Amniotic stem cell (primary cell): ENCODE measurements at places on chromosomes 7 and 10.

DNA sequence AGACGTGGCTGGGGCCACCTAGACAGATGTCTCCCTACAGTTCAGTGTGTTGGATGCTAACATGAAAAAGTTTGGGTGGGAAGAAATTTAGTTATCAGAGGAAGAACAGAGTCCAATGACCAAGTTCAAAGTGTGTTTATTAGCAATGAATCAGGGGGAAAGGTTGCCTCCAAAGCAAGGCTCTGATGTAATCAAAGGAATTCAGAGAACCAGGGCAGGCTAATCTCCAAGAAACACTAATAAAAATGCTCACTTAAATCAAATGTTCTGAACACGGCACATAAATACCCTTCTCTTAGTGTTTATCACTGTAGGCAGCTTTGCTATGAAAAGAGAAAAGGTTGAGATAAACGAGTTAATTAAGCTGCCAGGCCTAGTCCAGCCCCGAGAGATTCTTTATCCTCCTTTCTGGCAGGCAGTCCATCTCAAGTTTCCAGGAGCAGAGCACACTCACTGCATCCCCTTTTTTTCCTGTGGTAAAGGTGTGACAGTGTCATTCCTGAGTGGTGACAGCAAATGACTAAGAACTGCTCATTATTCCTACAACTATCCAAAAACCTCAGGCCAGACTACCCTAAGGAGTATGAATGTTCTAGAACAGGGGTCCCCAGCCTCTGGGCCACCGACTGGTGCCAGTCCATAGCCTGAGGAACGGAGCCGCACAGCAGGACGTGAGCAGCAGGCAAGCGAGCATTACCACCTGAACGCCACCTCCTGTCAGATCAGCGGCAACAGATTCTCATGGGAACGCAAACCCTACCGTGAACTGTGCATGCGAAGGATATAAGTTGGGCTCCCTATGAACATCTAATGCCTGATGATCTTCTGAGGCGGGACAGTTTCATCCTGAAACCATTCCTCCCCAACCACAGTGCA, 66.9 kb upstream of the FHIP2A start:
- no peak for DNase-seq

GRCh38 chr10:67971311-67971710, 86.9 kb downstream of the SIRT1 start:
- DNase-seq, result no peak

DNA sequence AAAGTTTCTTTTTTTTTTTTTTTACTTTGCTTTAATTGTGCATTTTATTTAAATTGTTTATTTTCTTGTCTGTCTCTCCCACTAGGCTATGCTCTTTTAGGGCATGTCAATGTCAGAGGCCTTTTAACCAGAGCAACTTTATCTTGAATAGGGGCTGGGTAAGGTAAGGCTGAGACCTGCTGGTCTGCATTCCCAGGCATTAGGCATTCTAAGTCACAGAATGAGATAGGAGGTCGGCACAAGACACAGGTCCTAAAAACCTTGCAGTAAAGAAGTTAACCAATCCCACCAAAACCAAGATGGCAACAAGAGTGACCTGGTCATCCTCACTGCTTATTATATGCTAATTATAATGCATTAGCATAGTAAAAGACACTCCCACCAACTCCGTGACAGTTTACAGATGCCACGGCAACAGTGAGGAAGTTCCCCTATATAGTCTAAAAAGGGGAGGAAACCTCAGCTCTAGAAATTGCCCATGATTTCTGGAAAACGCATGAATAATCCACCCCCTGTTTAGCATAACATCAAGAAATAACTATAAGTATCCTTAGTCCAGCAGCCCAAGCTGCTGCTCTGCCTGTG, 47.0 kb upstream of the FRMD4A start:
- no peak for DNase-seq

DNA sequence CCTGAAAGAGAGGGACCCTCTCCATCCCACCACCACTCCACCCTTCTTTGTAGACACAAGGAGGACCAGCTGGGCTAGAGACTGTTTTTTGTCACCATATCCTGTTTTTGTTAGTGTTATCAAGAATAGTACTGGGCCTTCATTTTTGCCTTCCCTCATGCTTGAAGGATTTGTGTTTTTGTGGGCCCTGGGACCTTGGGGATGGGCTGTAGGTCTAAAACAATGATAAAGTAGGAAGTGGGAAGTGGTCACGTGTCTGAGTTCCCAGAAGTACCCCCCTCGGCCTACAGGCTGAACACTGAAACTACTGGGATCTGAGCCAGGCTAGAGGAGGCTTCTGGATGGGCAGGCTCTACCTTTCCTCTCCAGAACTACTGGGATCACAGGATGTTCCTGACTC, 8.9 kb downstream of the AGFG2 start:
- no peak for DNase-seq

GRCh38 chr7:151693140-151693539, 173.4 kb upstream of the RHEB start:
- no peak for DNase-seq

GRCh38 chr10:133274751-133275683, 1.7 kb downstream of the ADAM8 start:
- no peak for DNase-seq

DNA sequence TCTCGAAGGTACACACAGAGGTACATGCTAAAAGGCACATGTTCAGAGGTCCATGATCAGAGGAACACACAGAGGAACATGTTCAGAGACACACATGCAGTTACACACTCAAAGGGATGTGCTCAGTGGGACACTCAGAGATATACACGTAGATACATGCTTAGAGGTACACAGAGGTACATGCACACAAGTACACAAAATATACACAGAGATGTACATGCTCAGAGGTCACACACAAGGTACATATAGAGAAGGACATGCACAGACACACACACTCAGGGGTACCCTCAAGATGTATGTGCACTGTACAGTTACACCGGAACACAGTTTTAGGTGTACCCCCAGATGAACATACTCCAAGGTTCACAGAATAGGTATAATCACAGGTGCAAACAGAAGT, 18.8 kb downstream of the NPC1L1 start:
- no peak for DNase-seq

- DNase-seq, result no peak
Observed at GRCh38 chr7:143900230-143900766, 1.7 kb downstream of the TCAF1 start.
